ENCODE measurements at places on chromosomes 7 and 10.
A peak's percentile ranks its signal among the peaks of the same experiment; 100 is the strongest.

- no peak for DNase-seq
These were observed 93.5 kb upstream of the DIP2C start for GRCh38 chr10:782751-783648.

DNA sequence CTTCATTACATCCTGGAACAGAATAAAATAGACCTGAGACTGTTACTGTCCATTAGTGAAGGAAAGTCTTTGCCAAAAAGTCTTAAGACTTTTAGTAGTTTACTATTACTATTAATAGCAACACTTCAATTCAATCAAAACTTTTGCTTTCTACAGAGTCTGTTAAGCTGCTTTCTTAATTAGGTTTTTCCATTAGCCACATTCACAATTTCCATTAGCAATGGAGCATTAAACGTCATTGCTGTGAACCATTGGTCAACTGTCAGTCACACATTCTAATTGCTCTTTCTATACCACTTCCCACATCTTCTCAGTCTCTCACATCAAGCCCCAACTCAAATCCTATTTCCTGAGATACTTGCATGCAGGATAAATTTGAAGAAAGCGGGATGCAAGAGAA lies 736.6 kb upstream of the SORCS1 start:
- no peak for DNase-seq

GRCh38 chr7:139108266-139109187 lies 993 bp downstream of the ZC3HAV1 start:
- peak; percentile 48 for DNase-seq

GRCh38 chr7:48691788-48692187 lies 232.6 kb upstream of the CDC14C start:
- no peak for DNase-seq

- peak; percentile 4 for DNase-seq
These were observed 148.4 kb downstream of the RNF133 start for GRCh38 chr7:122550545-122550944.

GRCh38 chr7:90723233-90723632 lies 127.1 kb downstream of the CDK14 start:
- DNase-seq: no peak

All from COR-L47 (cell line).